Activated CD4-positive, alpha-beta T cell treated with anti-CD3 and anti-CD28 coated beads, Interleukin-2, amount 10 ng/mL, durations not matched to agents 7 days and 5 days (primary cell): ENCODE measurements at places on chromosomes 2 and 18.

DNA sequence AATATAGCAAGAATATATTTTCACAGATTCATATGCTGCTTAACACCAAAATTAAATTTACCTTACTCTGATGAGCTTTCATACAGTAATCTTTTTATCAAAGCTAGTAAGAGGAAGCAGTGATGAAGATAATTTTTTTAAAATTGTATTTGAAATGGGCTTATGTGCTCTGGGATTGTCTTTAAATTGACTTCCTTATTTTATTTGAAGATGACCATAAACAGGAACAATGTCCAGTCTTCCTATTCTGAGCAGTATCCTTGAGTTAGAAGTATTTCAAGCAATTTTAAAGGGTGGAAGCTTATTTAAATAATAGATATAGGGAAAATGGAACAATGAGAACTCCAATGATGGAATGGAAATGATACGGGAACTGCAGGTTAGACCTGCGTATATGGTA, 211.6 kb downstream of the MCFD2 start:
- DNase-seq: no peak

DNA sequence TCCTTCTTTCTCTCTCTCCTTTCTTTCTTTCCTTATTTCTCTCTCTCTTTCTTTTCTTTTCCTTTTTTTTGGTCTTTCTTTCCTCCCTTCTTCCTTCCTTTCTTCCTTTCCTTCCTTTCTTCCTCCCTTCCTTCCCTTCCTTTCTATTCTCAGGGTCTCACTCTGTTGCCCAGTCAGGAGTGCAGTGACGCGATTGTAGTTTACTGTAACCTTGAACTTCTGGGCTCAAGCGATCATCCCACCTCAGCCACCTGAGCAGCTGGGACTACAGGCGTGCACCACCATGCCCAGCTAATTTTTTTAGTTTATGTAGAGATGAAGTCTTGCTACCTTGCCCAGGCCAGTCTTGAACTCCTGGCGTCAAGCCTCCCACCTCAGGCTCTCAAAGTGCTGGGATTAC, 83.8 kb upstream of the PPM1B start:
- DNase-seq: no peak

- no peak for DNase-seq
These were observed 633.9 kb upstream of the PKDCC start for GRCh38 chr2:41413813-41414485.

- DNase-seq: no peak
These were observed 584 bp downstream of the BOLA3 start for GRCh38 chr2:74146929-74147726.

- DNase-seq: no peak
These were observed 729.0 kb downstream of the EPHA4 start for GRCh38 chr2:220842901-220843665.

GRCh38 chr18:56284319-56284718, 354.1 kb downstream of the TXNL1 start:
- DNase-seq: no peak

DNA sequence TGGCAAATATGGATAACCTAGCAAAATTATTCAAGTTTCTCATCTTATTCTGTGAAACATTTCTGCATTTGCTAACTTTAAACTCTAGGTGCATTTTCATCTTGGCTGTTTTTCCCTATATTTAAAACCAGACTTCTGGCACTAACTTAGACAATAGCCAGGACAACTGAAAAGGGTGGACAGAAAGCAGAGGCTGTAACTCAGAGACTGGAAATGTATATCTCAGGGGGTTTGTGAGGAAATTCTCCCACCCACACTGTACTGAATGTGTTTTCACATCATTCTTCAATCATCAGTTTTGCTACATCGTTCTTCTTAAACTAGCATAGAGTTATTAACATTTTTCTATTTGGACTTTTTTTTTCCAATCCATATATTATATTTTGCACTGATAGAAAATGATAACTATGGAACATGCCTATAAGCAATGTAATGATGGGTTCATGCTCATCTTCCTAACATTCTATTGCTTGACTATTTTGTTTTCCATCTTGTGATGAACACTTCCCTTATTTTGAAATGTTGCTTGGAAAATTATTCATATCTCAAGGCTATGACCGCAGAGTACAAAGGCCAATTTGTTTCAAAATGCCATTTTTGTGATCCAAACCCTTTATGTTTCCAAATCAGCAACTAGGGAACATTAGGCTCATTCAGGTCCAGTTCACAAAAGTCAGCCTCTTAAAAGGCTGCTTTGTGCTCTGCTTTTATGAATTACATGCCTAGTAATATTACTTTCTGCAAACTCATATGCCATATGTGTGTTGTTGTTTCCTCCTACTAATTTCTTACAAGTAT, 125.8 kb upstream of the CDH19 start:
- no peak for DNase-seq

GRCh38 chr2:80454628-80455027, 150.1 kb upstream of the LRRTM1 start:
- DNase-seq: no peak

- no peak for DNase-seq
These were observed 81.7 kb downstream of the ACSL3 start for GRCh38 chr2:222942561-222942960.

DNA sequence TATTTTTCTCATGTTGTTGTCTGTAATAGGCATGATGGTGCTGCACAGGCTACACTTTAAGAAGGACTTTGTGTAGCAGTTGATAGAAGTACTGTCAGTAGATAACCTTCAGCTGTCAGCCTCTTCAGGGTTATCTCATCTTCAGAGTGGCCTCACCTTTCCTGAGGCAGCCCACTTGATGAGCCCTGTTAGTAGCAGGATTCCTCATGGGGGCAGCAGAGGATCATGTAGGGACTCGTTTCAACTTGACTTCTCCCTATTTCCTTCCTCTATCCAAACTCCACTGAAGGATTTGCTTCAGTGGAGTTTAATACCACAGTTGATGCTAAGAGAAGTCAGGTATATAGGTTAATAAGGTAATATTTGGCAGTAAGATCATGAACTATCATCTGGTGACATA, 530.3 kb upstream of the FSIP2 start:
- no peak for DNase-seq

GRCh38 chr2:38128653-38129052, 52.7 kb upstream of the CYP1B1 start:
- no peak for DNase-seq

DNA sequence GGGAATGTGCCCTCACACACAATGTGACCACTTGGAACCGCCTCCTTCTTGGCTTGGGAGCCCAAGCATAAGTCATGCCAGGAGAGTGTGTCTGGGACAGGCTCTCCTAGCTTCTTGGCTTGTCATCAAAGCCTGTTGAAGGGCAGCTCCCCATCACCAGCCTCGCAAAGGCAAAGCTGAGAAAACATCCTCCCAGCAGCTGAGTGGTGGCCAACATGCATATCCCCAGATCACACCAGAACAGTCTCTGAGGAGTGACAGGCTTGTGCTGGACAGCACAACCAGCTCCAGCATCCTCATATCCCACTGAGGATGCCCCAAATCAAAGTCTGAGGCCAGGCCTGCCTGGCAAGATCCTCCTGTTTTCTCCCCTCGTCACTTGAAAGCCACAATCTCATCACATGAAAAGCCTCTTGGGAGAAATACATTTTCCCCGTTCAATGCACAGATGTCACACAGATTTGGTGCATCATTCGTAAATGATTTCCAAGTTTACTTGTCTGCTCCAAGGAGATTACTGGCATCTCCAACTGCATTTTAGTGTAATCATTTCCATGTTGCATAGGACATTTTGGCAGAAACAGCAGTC, 269.3 kb downstream of the TTC32 start:
- DNase-seq: no peak

GRCh38 chr2:48235076-48235475, 294.9 kb upstream of the STON1 start:
- no peak for DNase-seq

DNA sequence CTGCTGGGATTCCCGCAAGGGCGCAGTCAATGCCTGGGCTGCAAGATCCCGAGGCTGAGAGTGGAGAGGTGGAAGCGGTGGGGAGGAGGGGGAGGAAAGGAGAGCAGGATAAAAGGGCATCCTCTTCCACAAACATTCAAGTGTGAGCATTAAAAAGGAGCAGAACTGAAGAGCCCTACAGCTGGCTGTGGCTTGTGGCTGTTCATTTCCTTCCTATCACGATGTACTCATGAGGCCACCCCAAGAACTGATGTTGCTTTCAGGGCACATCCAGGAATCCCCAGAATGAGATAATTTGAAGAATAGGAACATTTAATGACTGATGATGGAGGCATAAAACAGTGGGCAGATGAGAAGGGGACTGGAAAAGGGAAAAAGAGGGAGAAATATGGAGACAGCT, 230.8 kb upstream of the SMIM21 start:
- DNase-seq: no peak

GRCh38 chr18:62883937-62884735, 168.8 kb downstream of the PHLPP1 start:
- no peak for DNase-seq

GRCh38 chr2:4653991-4654390, 950.6 kb downstream of the DCDC2C start:
- DNase-seq: no peak

DNA sequence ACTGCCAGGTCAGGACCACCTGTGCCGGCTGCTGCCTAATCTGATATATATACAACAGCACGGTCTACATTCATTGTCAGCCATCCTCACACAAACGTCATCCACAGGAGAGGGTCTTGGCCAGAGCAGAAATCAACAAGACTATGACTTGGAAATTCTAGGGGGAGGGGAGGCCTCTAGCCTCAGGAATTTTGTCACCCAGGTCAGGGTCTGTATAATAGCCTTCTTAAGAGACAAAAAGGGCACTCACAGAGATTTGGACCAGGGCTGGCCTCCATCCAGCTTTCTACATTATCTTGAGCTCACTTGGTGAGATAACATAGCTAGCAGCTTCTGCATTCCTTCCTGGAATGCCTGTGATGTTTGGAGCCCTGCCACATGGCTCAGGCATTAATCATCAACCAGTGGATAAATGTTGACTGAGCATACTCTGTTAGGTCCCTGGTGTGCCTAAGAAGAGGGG, 50.4 kb upstream of the CTIF start:
- no peak for DNase-seq
